AG10803 (cell line): ENCODE measurements at places on chromosomes 5 and 9.

GRCh38 chr9:3823842-3824475 lies 298.2 kb upstream of the RFX3 start:
- peak; percentile 93 for DNase-seq

DNA sequence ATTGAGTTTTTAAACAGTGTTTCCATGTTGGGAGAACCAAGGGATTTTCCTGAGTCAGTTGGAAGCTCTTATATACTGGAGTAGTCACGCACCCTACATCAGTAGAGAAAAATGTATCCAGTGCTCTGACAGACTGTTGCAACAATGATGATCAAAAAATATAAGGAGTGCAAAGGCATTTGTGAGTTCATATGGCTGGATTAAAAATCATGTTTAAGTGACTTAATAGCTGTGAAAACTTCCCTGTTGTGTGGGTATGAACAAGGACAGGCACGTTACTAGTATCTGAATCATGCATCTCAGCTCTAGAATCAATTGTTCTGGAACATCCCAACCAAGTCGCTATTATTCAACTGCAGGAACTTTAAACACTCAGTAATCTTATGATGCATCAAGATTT lies 229.7 kb downstream of the ROR2 start:
- no peak for DNase-seq

DNA sequence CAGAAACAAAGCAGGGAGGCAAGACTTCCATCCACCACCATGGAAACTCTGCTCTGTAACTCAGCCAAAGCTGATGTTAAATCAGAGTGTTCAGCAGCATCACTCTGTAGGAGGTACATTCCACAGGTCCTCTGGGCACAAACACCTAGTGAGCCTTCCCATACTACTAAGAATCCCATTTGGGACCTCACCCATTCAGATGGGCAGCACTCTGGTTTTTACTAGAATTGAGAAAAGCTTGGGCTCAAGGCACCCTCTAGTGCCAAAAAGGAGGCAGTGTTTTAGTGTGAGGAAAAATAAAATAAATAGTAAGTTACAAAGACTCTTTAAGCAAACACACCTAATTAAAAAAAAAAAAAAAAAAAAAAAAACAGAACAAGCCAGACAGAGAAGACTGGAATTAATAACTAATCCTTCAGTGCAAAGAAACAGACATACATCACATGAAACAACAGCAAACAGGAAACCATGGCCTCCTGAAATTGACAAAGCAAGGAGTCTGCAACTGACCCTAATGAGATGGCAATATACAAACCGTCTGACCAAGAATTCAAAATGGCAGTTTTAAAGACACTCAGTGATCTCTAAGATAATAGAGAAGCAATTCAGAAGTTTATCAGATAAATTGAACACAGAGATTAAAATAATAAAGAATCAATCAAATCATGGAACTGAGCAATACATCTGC lies 159.5 kb downstream of the GNA14 start:
- peak; percentile 37 for DNase-seq

DNA sequence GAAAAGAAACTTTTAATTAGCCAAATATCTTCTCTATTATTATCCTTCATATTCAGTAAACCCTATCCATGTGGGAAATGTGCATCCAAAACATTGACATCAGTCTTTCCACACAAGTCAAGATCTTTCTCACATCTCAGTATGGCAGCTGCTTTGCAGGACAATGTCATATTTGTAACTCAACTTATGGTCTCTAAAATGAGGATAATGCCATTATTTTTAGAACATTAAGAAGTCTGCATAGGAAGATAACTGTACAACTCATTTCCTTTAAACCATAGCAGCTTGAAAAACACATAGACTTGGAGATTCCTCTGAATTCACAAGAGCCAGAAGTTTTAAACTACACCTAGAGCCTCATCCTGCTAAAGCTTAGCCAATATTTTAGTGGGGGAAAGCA lies 43.7 kb downstream of the MCTP1 start:
- DNase-seq = no peak

GRCh38 chr5:59161221-59162105 lies 578.6 kb downstream of the RAB3C start:
- DNase-seq = no peak

GRCh38 chr9:87084407-87084806 lies 137.1 kb upstream of the GAS1 start:
- no peak for DNase-seq
